Activated B cell treated with CpG ODN at 0.5 μM for 24 hours (primary cell): ENCODE measurements at places on chromosomes 12 and 14. TPM values are rescaled to one million over a fixed set of nuclear protein-coding genes. Genes with fewer than 3 reads are reported as not detected.

- DNase-seq = no peak
Observed at GRCh38 chr12:97300891-97301290, 161.7 kb upstream of the RMST start.

DNA sequence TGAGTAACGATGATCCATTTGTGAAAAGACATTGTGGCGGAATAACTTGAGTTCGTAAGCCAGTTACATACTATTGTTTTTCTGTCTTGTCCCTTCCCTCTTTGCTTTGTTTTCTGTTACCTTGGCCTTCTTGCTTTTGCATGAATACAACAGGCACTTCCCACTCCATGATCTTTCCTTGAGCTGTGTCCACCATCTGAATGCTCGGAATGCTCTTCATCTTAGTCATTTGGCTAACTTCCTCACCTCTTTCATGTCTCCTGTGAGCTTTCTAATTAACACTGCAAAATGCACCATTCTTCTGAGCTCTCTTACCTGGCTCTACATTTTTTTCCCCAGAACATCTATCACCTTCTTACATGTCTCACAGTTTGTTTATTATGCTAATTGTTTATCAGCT is 10.0 kb downstream of the KNTC1 start:
- DNase-seq = no peak

Gene STXBP6
- total RNA-seq = 0.22 TPM in 1 of 2 replicates, not detected in the other

DNA sequence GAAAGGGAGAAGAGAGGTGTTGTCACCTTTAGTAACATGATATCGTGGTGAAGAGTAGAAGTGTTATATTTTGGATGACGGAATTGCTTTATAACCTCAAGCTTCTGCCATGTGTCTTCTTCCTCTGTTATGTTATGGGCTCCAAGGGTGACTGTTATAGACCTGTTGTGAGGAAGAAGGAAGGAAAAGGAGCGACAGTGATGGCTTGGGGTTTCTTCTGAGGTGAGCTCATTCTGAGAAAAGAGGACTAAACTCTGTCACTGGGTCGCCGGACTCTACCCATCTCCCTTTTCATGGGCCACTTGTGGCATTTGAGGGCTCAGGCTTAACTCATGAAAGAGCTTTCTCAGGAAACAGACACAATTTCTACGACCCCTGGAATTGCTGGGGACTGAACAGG is 1.6 kb downstream of the CMA1 start:
- no peak for DNase-seq

DNA sequence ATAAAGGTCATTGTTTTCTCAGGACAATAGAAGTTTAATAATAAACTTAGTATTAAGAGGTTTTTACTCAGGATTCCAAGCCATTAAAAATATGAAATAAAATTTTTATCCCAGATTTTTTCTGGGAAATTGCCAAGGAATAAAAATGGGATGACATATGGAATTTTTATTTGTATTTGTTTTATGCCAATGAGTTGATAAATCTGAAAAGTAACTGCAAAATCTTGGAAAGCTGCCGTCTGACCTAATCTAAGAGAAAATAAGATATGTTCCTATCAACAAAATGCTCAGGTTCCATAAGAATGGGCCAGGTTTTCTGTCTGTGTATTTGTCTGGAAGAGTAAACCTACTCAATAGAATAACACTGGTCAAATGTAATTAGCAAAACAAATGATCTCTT is 22.2 kb upstream of the KERA start:
- no peak for DNase-seq

Gene ATP2B1
- 110 and 136 TPM in 2 replicates for total RNA-seq

GRCh38 chr12:99600388-99600787 is 47.2 kb upstream of the GARIN6 start:
- no peak for DNase-seq
